ENCODE measurements at places on chromosomes 1 and 21. TPM values are rescaled to one million over a fixed set of nuclear protein-coding genes. Genes with fewer than 3 reads are reported as not detected.

Gene PLPPR4
- total RNA-seq = 0.13 TPM

Gene C1QB
- total RNA-seq = not detected

Gene ATP1A4
- total RNA-seq = not detected

Gene CASQ1
- total RNA-seq = not detected

Gene SPAG17
- total RNA-seq = not detected
